Left colon (tissue), 2 donors: ENCODE measurements at places on chromosomes 3 and 15. TPM values are rescaled to one million over a fixed set of nuclear protein-coding genes. Genes with fewer than 3 reads are reported as not detected.
A peak's percentile ranks its signal among the peaks of the same experiment; 100 is the strongest.

Gene GOLGA8J
- not detected for total RNA-seq

Gene FSTL1
- total RNA-seq, result 61.7 TPM

Gene CAPN3
- total RNA-seq, result 12.9 TPM

Gene ARHGEF3
- 20.0 TPM for total RNA-seq

Gene RGMA
- 12.9 TPM for total RNA-seq

Gene TLR9
- not detected for total RNA-seq

Gene ACKR4
- total RNA-seq, result 2.8 TPM

DNA sequence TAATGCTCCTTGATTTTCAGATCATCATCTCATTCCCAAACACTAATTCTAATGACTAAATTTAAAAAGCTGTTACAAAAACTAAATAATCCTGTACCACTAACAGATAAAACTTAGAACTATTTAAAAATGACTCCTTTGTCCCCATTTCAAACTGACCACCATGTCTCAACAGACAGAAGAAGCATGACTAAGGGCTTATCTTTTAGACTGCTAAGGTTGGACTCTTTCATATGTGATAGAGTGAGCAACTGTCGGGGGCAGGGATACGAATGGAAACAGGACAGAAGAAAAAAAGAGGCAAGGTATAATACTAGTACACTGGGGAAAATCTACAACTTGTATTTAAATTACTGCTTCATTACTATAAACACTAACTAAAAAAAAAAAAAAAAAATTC is 23.3 kb downstream of the SNX4 start:
- DNase-seq, result no peak

- peak; percentile 78 for DNase-seq
These were observed 19.5 kb downstream of the TKT start for GRCh38 chr3:53236112-53236841.

- DNase-seq, result no peak
These were observed 78.6 kb downstream of the HERC2 start for GRCh38 chr15:28243399-28243798.

DNA sequence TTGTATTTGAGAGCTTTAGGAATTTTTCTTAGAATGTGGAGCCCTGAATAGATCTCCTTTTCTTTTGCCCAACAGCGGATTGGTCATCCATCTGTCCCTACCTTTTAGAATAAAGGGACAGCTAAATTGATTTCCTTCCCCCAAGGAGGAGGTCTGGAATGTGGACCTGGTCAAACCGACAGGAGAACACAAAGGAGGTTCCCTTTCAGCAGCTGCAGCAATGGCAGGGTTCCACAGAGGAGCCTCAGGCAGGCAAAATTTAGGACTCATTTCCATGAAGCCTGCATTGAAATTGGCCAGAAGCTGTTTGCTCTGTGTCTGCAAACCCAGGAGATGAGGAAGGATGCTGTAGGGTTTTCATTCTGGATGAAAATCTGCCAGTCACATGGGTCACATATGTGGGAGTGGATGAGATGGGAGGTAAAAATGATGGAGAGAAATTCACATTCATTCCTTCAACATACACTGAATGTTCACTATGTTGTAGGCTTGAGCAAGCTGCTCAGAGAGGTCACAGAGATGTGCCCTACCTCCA is 77.3 kb downstream of the LRTM1 start:
- no peak for DNase-seq

DNA sequence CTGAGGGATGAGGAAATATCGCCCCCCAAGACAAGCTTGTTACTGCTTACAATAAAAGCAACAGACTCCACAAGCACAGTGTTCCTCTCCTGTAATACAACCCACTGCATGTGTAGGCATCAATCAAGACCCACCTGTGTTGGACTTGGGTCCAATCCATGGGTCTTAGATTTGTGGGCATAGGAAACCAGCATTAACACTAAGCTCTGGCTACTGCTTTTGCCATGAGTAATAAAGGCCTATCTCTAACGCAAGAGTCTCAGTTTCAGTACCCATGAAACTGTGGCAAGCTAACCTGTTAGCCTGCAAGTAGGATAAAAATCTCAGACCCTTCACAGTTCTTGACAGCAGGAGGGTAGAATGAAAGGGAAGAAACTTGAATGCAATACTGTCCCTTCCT is 5.2 kb upstream of the EIF1B start:
- no peak for DNase-seq

GRCh38 chr3:180802837-180803236 is 109.6 kb upstream of the FXR1 start:
- no peak for DNase-seq

GRCh38 chr3:62187022-62187431 is 186.3 kb downstream of the FEZF2 start:
- DNase-seq, result no peak
